Central memory CD8-positive, alpha-beta T cell (primary cell): ENCODE measurements at places on chromosomes 3 and 15.

DNA sequence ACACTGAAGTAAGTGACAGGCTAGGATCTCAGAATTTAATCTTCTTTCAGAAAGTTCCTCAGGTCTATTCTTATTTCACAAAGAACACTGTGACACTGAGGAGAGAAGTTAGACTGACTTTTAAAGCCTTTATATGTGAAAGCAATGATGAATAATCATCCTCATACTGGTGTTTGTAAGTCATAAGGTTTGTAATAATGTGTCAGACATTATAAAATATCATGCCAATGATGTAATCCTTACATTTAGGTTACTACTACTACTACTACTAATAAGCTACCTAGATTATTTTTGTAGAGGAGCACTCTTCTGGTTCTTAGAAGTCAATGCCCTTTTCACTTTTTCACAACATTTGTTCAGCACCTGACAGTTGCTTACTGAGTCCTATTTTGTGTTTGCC, 33.4 kb downstream of the FANCD2OS start:
- no peak overlapping the region for H3K27ac ChIP-seq
- H3K4me3 ChIP-seq, result no peak overlapping the region
- H3K36me3 ChIP-seq, result peaks cover 9% of the 10 kb centered on the region
- no peak for DNase-seq
- H3K27me3 ChIP-seq, result no peaks in the 10 kb centered on the region

DNA sequence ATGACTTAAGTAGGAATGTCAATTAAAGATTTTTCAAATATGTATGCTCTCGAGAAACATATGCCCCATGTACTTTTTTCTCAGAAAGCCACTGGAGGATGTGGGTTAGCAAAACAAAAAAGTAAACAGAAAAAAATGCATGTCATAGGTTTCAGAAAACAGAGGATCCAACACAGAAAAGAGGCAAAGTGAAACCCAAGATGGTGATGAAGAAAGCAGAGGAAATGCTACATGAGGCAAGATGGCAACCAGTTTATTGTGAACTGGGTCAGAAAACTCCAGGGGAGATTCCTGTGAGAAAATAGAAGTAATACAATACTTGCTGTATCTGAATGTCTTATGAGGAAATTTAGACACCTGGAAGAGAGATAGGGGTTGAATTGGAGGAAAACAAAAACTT, 30.8 kb upstream of the EOMES start:
- no peaks in the 10 kb centered on the region for H3K27me3 ChIP-seq
- no peak for DNase-seq
- H3K4me1 ChIP-seq, result peaks cover 18% of the 10 kb centered on the region
- H3K36me3 ChIP-seq, result no peaks in the 10 kb centered on the region

- H3K36me3 ChIP-seq, result no peaks in the 10 kb centered on the region
- no peak for DNase-seq
- H3K4me3 ChIP-seq, result no peak overlapping the region
Measured at GRCh38 chr3:64264501-64265109, 39.3 kb upstream of the PRICKLE2 start.

GRCh38 chr3:188993181-188993580, 178.6 kb upstream of the TPRG1 start:
- H3K4me1 ChIP-seq, result no peaks in the 10 kb centered on the region
- H3K27ac ChIP-seq, result no peak overlapping the region
- H3K27me3 ChIP-seq, result no peaks in the 10 kb centered on the region
- no peaks in the 10 kb centered on the region for H3K36me3 ChIP-seq
- no peak for DNase-seq

GRCh38 chr3:158264894-158265293, 155.0 kb downstream of the RSRC1 start:
- no peak overlapping the region for H3K4me3 ChIP-seq
- H3K4me1 ChIP-seq, result peaks cover 9% of the 10 kb centered on the region
- H3K36me3 ChIP-seq, result peaks cover 3% of the 10 kb centered on the region
- H3K27ac ChIP-seq, result no peak overlapping the region
- H3K27me3 ChIP-seq, result no peaks in the 10 kb centered on the region

DNA sequence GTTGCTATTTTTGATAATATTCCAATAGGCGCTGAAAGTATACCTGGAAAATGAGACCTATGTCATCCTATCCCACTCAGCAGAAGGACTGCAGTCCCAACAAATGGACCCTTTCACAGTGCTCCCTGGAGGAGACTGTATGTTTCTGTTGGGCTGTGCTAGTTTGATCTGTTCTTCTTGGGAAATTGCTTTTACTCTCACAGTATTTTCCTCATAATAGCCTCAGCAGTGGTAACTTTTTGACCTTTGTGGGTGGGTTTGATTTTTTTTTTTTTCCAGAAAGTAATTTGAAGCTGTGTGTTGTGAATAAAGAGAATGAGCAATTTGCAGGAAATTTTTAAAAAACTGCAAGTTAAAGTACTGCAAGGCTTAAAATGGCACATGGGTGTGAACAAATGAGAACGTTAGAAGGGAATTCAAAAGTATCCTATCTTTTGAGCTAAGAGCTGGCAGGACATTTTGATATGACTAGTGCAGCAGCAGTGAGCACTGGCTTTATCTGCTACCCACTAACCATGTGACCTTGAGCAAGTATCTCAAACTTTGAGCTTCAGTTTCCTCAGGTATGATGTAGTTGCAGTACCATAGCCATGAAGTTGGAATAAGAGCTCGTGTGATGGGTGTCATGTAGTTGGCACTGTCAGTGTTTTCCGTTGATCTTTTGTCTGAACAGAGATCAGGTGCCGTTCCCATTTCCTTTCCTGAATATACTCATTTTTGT, 118.4 kb downstream of the ATG7 start:
- no peaks in the 10 kb centered on the region for H3K27me3 ChIP-seq
- peaks cover 23% of the 10 kb centered on the region for H3K4me1 ChIP-seq
- no peak overlapping the region for H3K4me3 ChIP-seq
- no peak overlapping the region for H3K27ac ChIP-seq

DNA sequence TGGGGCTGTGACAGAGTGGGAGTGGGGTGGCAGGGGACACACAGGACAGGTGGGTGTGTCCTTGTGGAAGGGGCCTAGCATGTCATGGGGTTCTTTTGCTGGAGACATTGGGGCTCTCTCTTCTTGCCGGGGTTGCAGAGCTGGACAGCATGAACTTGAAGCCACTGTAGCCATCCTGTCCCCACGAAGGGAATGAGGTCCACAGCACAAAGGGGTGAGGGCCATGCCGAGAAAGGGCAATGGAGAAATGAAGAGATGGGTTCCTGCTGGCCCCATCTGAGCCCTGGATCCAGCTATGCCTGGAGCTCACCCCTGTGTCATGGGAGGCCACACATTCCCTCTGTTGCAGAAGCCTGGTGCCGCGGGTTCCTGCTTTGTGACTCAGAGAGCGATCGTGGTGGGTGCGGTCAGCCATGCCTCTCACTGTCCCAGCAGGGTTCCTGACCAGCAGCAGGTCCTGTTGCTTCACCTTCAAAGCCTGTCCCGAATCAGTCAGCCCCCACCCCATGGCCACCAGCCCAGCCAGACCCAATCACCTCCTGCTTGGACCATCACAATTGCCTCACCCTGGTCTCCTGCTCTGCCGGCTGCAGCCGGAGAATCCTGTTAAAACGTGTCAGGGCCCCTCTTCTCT, 50.0 kb downstream of the DNAJB8 start:
- H3K27me3 ChIP-seq, result no peaks in the 10 kb centered on the region
- H3K36me3 ChIP-seq, result peaks cover 4% of the 10 kb centered on the region
- H3K4me1 ChIP-seq, result no peaks in the 10 kb centered on the region
- no peak for DNase-seq
- H3K27ac ChIP-seq, result no peak overlapping the region

- H3K27ac ChIP-seq, result no peak overlapping the region
- H3K27me3 ChIP-seq, result no peaks in the 10 kb centered on the region
- no peak overlapping the region for H3K4me3 ChIP-seq
Measured at GRCh38 chr3:133230195-133230594, 169.7 kb upstream of the BFSP2 start.

DNA sequence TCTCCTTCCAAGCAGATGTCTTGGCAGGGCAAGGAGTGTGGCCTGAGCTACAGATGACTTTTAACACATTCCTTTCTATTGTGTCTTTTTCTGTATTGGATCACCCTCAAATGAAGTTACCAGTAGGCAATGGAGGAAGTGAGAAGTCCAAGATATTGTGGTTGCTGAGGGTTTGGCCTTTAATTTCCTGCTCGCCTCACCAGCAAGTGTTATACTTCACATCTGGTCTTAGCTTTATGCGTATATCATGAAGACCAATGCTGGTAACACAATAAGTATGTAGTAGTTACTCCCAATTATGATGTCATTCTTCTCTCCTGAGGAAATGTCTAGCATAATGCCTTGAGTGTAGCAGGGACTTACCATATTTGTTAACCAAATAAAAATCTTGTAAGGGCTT, 179.9 kb downstream of the ZIC1 start:
- no peak overlapping the region for H3K27ac ChIP-seq
- no peak overlapping the region for H3K4me3 ChIP-seq
- no peaks in the 10 kb centered on the region for H3K36me3 ChIP-seq
- no peak for DNase-seq

GRCh38 chr3:185717121-185717520, 107.7 kb downstream of the IGF2BP2 start:
- no peak for DNase-seq
- peaks cover 72% of the 10 kb centered on the region for H3K27me3 ChIP-seq
- no peak overlapping the region for H3K4me3 ChIP-seq

- H3K27ac ChIP-seq, result no peak overlapping the region
- H3K4me3 ChIP-seq, result no peak overlapping the region
- H3K36me3 ChIP-seq, result peaks cover 21% of the 10 kb centered on the region
Measured at GRCh38 chr3:196251918-196252317, 35.6 kb downstream of the SLC51A start.

DNA sequence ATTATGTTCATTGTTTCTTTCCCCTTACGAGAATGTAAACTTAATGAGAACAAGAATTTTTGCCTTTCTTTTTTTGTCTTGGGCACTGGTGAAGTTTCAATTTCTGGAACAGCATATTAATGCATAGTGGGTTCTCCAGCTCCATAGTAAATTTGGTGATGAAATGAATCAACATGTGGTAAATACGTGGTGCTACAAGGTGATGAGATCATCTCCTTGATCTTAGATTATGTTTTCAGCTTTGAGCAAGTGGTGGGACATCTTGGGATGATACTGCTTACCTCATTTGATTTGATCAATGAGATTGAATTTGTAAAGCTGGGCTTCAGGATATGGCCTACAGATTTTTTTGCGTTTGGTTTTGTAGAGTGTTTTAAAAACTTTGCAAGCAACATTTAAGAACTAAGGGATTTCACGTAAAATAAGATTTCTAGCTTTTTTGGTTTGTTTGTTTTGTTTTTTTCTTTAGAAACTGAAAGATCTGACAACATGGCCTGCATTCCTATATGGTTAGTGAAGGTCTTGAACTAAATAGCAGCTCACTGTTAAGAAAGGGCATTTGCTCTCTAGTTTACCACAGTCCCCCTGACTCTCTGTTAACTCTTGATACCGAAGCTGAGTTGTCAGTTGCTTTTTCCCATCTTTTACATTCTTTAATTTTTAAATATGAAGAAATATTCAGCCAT, 45.6 kb downstream of the FNDC3B start:
- H3K36me3 ChIP-seq, result no peaks in the 10 kb centered on the region
- H3K4me1 ChIP-seq, result peaks cover 17% of the 10 kb centered on the region
- H3K27me3 ChIP-seq, result no peaks in the 10 kb centered on the region
- DNase-seq, result no peak
- no peak overlapping the region for H3K4me3 ChIP-seq
- no peak overlapping the region for H3K27ac ChIP-seq

DNA sequence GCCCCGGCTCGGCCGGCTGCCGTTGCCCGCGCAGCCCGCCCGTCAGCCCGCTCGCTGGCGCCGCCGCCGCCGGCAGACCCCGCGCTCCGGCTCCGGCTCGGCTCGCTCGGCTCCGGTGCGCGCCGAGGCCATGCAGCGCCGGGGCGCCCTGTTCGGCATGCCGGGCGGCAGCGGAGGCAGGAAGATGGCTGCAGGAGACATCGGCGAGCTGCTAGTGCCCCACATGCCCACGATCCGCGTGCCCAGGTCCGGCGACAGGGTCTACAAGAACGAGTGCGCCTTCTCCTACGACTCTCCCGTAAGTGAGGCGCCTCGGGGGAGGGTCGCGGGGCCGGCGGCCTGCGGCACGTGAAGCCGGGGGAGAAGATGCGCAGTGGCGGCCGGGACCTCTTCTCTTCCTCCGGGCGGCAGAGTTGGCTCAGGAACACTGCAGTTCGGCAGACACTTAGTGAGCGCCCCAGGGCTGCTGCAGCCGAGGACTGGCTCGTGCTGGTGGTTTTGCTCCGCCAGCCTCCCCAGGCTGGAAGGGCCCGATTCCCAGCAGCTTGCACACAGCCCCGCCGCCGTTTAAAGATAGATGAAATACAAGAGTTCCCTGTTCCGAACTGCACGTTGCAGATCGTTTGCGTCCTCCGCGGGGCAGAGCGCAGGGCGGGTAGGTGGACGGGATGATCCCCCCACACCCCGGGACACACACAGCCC, 407 bp downstream of the USP13 start:
- H3K4me1 ChIP-seq, result peaks cover 27% of the 10 kb centered on the region
- DNase-seq, result peak; percentile 45
- H3K27ac ChIP-seq, result peak overlapping the region; percentile 90
- peak overlapping the region; percentile 95 for H3K4me3 ChIP-seq
- peaks cover 7% of the 10 kb centered on the region for H3K36me3 ChIP-seq

- H3K4me3 ChIP-seq, result no peak overlapping the region
- no peaks in the 10 kb centered on the region for H3K27me3 ChIP-seq
- no peak for DNase-seq
Measured at GRCh38 chr3:196686436-196686835, 25.6 kb downstream of the CEP19 start.

GRCh38 chr3:28972921-28973320, 307.9 kb upstream of the RBMS3 start:
- H3K36me3 ChIP-seq, result no peaks in the 10 kb centered on the region
- H3K4me3 ChIP-seq, result no peak overlapping the region
- H3K27me3 ChIP-seq, result no peaks in the 10 kb centered on the region
- no peaks in the 10 kb centered on the region for H3K4me1 ChIP-seq
- DNase-seq, result no peak
- no peak overlapping the region for H3K27ac ChIP-seq

DNA sequence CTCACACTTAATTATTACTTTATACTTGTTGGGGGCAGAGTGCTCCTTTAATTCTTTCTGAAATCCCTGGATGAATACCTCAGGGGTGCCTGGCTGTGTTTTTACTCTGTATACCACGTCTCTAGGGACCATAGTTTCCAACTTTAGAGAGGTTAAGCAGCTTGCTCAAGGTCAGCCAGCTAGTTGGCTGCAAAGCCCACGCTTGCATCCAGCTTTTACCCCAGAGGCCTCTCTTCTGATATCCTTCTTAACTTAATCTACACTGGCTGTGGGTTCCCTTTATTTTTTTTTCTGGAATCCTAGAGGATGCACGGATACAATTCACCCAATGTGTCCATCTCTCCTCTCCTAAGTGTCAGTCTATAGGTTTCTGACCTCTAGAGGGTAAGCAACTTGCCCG, 1.4 kb downstream of the PDZRN3 start:
- DNase-seq, result no peak
- H3K4me1 ChIP-seq, result no peaks in the 10 kb centered on the region
- no peak overlapping the region for H3K4me3 ChIP-seq
- H3K27ac ChIP-seq, result no peak overlapping the region

DNA sequence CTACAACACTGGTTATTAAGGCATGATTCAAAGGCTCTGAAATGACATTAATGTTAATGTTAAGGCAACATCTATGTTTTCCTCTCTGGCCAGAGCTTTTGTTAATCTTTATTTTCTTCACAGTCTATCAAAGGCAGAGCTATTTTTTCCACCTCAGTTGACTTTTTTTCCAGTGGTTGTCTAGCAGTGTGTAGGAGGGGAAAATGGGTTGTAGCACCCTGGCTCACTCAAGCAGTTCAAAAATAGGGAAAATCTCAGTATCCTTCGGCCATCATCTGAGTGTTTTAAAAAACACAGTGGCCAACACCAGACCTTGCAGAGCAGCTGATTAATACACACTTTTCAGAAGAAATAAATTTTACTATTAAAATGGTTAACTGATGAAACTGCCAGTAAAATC, 21.4 kb downstream of the CBLB start:
- H3K36me3 ChIP-seq, result peaks cover 31% of the 10 kb centered on the region
- no peak for DNase-seq
- H3K4me3 ChIP-seq, result peak overlapping the region; percentile 2
- H3K27me3 ChIP-seq, result no peaks in the 10 kb centered on the region
- peaks cover 50% of the 10 kb centered on the region for H3K4me1 ChIP-seq
- H3K27ac ChIP-seq, result peak overlapping the region; percentile 23
